ENCODE measurements at places on chromosomes 1 and 21.

DNA sequence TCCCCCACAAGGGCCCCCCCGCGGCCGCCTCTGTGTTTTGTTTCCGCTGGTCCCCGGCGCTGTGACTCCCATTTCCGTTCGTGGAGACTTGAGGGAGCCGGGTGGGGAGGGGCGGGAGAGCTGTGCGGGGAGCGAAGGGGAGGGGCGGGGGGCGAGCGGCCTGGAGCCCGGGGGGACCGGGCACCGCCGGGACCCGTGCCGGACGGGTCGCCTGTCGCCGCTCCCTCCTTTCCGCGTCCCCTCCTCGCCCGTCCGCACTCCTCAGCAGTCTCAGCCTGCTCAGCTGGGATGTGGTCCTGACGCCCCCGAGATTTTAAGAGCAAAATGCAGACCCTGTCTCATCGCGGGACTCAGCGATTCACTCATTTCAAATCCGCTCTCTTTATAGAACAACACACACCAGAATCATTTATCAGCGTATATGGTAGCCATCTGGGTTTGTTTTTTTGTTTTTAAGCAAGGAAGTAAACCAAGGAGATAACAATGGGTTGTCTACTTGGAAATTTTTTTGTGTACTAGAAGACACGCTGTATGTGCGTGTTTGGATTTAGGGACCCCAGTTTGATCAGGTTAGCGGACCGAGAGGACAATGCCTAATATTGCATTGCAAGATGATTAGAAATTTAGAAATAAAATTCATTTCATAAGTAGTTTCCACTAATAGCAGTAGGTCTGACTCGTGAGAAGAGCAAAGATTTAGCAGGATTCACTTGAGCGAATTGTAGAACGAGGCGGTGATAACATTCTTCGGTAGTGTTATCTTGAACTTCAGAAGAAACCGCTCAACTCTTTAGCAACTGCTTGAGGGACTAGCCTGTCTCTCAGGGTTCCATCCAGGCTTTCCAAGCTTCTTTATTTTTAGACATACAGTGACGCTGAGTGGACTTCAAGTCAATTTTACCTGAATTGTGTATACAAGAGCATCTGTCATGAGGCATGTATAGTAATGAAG, 1.1 kb downstream of the GABPA start:
- no peak for DNase-seq

GRCh38 chr1:108699375-108700332, 7.5 kb downstream of the PRPF38B start:
- no peak for DNase-seq

DNA sequence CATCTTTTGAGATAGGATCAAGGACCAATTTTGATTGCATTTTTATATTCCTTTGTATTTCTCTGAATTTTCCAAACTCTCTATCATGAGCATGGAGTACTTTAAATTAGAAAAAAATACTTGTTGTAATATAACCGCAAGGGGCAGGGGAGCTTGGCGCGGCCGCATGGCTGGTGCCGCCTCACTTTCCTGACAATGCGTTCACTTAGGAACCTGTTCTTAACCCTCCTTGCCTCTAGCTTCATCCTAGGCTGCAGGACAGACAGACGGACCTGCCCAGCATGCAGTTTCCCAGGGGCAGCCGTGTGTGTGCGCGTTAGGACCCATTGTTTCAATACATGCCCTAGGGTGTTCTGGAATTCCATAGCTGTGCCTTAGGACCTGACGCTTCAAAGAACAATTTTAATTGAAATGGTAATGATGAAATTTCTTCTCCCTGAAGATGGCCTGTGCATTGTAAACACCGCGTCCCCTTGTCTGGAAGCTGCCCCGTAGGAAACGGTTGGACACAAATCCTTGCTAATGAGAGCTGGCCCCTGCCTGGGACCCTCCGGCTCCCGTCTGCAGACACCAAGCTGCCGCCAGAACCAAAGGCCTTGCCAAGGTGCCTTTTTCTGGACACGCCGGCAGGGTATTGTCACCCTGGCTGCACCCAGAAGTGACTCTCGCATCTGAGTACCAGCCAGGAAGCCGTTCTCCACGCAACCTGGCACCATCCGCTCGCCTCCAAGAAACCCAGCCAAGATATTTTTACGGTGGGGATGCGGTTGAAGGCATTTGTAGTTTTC, 466.4 kb downstream of the NPHP4 start:
- no peak for DNase-seq

DNA sequence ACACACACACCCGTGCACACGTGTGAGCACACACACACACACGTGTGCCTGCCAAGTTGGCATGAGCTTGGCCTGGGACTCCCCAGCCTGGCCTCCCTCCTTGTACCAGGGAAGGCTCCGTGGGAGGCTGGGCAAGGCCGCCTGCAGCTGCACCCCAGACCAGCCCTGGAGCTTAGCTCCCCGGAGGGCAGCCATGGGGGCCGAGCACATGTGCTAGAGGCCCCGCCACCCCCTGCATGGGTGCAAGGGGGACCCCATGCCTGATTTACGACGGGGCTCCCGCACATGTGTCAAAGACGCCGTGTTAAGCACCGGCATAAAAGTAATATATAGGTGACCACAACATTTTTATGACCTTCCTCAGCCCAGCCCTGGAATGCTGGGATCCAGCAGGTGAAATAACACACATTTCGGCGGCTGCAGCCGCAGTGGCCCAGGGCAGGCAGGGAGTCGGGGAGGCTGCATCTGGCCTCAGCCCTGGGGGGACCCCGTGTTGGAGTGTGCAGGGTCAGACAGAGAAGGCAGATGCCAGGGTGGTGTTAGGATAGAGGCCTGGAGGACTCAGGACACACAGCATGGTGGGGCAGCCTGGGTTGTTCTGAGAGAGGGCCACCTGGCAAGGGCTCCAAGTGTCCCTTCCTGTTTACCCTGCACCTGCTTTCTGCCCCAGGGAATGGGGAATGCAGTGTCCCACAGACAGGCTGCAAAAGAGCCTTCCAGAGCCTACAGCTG, 56.3 kb downstream of the WNT9A start:
- DNase-seq = no peak

- DNase-seq = no peak
These were observed 341.2 kb downstream of the PTPRU start for GRCh38 chr1:29577512-29577911.

DNA sequence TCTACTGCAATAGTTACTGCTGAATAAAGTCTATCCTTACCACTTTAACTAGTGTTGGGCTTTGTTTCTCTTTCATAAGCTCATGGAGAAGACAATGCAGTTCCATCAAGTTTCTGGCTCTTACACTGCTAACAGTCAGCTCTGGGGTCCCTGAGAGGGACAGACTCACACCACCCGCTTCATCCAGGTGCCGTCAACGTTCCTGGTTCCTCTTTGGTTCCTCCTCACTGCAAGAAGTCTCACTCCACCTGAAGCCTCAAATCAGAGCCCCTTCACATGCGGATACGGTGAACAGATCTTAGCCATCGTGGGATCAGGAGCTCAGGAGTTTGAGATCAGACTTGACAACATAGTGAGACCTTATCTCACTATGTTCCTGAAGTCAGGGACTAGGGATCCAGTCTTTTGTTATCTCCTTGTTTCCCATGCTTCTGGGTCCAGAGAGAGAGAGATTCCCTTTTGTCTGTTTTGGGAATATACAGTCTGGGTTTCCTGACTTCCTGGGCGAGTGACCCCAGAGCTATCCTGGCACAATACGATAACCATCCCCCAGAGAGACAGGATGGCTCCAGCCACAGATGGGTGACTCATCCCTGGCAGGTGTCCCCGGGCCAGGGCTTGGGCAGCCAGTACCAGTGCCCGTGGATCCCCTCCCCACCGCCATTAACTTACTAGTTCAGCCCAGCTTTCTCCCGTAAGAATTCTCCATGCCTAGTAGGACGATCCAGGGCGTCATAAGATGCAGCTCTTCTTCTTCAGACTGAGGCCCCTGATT, 14.3 kb upstream of the PCP4 start:
- no peak for DNase-seq

GRCh38 chr1:184595596-184595995, 159.1 kb downstream of the EDEM3 start:
- DNase-seq = no peak
